ENCODE measurements at places on chromosomes 1 and 21.
A peak's percentile ranks its signal among the peaks of the same experiment; 100 is the strongest.

GRCh38 chr1:7501084-7501491 is 270.0 kb upstream of the VAMP3 start:
- DNase-seq: no peak

GRCh38 chr1:235892202-235892601 is 25.5 kb upstream of the LYST start:
- no peak for DNase-seq

DNA sequence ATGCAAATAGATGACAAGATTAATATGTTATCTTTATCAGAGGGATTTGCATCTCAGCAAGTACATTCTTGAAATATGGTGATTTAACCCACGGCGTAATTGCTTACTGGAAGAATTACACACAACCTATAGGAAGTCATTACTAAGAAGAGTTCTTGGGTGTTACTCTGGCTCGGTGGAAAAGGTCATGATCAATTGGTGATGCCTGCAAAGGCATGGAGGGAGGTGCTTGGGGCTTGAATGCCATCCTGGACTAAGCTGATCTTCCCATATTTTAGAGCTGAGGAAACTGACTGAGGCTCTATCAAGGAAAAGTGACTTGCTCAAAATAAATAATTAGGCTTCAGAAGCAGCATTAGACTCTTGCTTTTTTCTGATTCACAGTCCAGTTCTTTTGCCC is 137.5 kb upstream of the JUN start:
- no peak for DNase-seq

DNA sequence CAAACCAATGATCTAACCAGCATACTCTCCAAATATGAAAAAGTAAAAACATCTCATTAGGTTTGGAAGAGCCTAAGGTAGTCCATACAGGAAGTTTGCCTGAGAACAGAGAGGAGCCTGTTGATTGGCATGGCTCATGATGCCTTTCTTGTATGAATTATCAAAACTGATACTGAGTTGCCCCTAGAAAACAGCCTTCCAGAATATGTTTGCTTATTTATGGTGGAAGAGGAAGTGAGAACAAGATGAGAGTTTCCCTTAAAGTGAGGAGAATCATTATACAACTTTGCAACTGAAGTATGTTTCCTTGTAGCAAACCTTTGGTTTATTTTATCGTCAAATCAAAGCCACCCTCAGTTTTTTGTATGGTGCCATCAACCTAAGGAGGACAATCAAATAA is 23.8 kb upstream of the KIAA1614 start:
- DNase-seq: no peak

DNA sequence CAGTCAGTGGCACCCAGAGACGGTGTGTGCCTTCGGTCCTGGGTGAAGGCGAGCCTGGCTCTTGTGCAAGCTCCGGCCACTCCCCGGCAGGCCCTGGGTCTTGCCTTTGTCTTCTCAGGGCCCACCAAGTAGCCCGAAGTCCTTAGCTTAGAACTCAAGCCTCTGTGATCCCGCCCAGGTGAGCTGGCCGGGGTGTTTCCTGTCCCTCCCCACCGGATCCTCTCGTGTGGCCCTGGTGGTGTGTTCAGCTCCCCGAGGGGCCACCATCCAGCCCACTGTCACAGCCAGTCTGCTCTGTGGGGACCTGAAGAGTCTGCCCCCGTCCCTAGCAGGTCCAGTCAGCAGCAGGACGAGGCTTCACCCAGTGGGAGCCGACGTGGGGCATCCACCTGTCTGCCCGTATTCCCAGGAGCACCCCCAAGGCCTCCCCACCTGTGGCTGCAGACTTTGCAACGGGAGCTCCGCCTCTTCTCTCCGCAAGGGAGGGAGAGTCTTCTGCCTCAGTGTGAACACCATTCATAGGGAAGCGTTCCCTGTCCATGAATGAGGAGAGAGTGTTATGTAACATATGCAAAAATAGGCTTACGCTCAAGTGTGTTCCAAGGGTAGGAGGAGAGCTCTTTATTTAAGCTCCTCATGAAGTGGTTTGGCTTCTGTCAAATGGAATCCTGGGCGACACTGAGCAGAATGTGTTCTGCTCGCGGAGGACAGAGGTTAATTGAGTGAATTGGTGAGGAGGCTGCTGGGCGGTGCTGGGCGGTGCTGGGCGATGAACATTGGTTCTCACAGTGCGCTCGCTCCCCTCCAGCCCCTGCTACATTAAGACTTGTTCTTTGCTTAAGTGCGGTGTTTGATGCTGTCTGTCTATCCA is 108.9 kb downstream of the CRYAA start:
- no peak for DNase-seq

GRCh38 chr1:1929102-1929638 is 10.1 kb upstream of the TMEM52 start:
- no peak for DNase-seq

GRCh38 chr1:221777431-221778072 is 35.7 kb upstream of the DUSP10 start:
- peak; percentile 12 for DNase-seq

DNA sequence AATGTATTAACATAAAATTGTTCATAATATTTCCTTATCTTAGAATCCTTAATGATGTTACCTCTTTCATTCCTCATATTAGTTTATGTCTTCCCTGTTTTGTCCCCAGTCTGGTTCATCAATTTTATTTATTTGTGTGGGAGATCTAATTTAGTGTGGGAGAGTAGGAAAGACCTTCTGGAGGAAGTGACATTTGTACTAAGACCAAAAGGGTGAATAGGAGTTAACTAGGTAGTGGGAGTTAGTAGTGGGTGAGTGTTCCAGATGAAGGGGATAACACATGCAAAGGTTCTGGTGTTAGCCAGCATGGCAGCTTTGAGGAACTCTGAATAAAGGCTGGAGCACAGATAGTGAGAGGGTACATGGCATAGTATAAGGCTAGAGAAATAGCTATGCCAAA is 21.4 kb downstream of the RASAL2 start:
- no peak for DNase-seq

DNA sequence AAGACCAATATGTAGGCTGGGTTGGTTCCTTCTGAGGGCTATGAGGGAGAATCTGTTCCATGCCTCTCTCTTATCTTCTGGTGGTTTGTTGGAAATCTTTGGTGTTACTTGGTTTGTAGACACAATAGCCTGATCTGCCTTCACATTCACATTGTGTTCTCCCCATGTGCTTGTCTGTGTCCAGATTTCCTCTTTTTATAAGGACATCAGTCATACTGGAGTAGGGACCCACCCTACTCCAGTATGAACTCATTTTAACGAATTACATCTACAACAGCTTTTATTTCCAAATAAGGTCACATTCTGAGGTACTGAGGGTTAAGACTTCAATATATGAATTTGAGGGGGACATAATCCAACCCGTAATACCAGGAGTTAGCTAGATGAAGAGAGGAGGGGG is 75.9 kb downstream of the DISP1 start:
- DNase-seq: no peak

GRCh38 chr1:91948501-91949355 is 473 bp upstream of the BRDT start:
- peak; percentile 44 for DNase-seq

DNA sequence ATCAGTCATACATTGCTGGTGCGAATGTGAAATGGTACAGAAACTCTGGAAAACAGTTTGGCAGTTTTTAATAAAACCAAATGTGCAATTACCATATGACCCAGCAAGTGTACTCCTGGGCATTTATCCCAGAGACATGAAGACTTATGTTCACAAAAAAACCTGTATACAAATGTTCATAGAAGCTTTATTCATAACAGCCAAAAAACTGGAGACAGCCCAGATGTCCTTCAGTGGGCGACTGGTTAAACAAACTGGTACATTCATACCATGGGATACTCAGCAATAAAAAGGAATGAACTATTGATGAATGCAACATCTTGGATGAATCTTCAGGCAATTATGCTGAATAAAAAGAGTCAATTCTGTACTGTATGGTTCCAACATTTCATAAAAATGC is 97.8 kb downstream of the DTL start:
- DNase-seq: no peak

DNA sequence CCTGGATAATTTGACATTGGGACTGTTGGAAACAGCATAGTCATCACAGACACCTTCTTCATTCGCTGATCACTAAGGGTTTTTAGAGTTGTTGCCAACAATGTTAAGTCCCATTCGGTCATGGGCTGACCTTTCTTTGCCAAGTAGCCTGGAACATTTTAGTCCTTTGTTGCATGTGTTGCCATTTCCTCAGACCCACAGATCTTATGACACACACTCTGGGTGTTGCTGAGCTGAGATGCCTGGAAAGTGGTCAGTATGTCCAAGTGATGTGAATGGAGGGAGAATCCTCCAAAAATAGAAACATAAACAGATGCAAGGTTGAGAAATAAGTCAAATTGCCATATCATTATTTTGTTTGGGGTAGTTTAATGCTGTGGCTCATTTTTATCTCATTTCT is 61.5 kb upstream of the GJA5 start:
- DNase-seq: no peak

DNA sequence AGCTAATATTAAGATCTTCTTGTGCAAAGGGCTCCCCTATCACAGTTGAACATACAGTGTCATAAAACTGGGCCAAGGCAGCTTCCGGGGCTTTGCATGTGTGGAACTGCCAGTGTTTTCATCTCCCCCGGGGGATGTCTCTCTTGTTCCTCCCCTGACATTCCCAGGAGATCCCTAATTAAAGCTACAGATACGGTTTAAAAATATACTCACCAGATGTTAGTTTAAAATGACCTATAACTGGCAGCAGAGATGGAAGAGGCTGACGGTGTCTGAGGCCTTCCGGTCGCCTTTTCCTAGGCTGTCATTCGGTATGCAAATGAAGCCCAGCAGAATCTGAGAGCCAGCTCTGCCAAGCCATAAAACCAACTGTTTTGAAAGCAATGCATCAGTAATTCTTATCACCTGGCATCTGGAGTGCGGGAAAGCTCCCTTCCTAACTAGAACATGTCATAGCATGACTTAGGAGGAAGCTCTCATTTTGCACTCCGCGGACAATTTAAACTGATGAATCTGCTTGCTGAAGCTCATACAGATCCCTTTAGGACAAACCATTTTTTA is 436.5 kb upstream of the VAMP3 start:
- no peak for DNase-seq

DNA sequence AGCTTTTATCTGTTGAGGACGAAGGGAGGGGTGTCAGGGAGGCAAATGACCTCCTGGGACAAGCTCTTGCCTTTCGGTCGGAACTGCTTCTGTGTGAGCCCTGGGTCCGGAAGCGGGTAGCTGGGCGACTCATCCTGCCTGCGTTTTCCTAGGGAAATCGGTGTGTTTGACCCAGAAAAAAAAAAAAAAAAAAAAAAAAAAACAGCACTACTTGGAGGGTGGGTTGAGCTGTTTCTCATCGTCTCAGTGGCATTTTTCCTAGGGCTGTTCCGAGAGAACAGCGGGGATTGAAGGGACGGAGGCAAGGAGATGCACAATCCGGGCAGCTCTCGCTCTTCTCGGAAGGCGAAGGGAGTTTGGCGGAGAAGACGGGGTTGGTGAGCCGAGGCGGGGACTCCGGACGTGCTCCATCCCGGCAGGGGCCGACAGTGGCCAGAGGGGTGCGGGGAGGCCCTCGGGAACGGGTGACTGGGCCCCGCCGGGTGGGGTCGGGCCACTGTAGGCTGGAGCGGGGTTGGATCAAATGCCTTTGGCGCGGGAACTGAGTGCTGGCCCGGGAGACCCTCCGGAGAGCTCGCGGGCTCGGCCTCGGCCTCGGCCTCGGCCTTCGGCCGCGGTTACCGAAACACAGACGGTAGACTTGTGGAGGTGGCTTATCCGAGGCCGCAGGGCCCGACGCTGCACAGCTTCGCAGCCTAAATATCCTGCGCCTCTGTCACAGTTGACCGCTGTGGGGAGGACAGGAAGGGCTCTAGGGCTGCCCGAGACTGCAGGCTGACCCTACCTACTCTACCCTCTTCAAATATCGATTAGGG is 2.4 kb upstream of the BARHL2 start:
- no peak for DNase-seq

DNA sequence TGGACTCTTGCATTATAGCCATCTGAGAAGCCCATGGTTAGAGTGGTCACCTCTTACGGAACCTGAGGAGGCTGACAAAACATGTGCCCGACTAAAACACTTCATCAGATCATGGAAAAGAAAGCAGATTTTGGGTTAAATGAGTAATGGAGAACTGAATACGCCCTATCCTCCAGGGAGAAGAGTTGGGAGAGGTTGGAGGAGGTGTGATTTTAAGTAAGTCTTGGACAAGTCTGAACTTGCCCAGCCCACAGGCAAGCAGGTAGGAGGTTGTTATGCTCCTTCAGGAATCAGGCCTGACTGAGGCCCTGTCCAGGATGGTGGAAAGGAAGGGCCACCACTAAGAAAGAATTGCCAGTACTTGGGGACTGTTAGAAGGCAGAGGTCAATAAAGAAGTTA is 255.8 kb downstream of the TGFB2 start:
- DNase-seq: no peak

GRCh38 chr21:43015906-43016540 is 41.7 kb downstream of the PKNOX1 start:
- DNase-seq: no peak

DNA sequence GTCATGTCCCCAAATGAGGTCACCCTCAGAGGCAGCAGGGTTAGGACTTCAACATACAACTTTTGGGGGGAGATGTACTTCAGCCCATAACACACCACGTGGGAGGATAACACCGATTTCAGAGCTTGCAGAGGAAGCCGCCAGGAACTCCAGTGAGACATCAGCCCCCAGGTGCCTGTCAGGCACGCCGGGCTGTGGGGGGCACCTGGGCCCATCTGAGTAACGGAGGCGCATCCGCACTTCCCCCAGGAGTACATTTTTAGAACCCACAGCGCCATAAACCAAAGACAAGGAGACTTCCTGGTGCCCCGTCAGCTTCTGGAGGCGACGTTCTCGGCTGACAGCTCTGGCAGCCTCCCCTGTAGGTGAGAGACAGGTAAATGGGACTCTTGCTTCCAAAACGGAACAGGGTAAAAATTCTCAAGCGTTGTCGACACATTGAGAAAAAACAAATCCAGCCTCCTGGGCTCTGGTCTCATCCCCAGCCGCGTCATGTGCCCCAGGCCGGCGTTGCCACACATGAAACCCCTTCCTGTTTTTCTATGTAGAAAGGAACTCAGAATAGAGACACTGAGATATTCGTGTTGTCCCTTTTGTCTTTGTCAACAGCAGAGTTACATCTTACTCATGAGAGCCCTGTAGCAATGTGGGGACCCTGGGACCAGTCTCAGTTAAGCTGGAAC is 93.3 kb downstream of the PDE9A start:
- DNase-seq: peak; percentile 44

- DNase-seq: no peak
Observed at GRCh38 chr21:42189860-42190485, 29.0 kb upstream of the ABCG1 start.

GRCh38 chr1:22253012-22253790 is 110.3 kb upstream of the WNT4 start:
- DNase-seq: no peak

DNA sequence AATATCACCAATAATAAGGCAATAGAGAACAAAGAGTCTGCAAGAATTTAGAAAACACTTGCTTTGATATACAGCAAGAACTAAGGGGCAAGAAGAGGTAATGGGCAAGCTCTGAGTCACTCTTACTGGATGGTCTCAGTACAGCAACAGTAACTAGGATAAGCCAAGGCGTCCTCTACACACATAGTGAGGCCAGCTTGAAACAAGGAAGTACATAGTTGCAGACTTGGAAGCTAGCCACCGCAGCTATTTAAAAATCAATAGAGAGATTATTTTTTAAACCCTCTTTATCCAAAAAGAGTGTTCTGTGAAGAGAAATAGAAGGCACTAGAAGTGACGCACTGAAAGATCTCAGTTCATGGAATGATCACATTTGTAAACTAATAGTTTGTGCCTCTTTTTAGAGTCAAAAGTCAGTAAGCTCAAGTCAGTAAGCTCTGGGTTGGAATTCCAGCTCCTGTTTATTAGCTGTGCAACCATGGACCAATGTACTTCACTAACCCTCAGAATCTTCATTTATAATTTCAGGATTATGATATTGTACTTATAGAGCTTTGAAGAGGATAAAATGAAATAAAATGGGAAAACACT is 118.6 kb downstream of the AKT3 start:
- no peak for DNase-seq

All from activated effector memory CD4-positive, alpha-beta T cell treated with Interleukin-2 at 50 U/mL for 16 hours (primary cell).